ENCODE measurements at places on chromosomes 1 and 21.

GRCh38 chr1:243323491-243323890 lies 67.7 kb downstream of the SDCCAG8 start:
- no peak for DNase-seq

- DNase-seq, result peak; percentile 3
Observed at GRCh38 chr1:10980094-10980577, 32.3 kb upstream of the TARDBP start.

GRCh38 chr21:35280231-35280630 lies 231.1 kb upstream of the RUNX1 start:
- no peak for DNase-seq

DNA sequence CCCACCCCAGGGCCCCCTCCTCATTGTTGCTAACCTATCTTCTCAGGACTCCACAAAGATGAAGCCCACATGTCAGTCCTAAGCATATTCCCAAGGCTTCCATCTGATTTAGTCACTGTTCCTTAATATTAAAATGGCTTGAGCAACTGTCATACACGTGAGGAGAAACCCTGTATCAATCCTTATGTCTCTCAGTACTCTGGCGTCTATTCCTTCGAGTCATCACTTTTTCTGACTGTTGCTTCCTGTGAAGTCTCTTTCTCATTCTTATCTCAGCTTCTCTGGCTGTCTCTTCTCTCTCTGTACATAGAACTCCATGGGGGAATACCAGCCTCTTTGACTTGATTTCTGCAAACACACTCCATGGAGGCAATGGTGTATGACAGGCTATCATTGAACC lies 98.4 kb downstream of the C4BPA start:
- DNase-seq, result no peak

GRCh38 chr1:42942444-42942843 lies 16.2 kb downstream of the SLC2A1 start:
- DNase-seq, result no peak

GRCh38 chr1:1086911-1087341 lies 12.8 kb upstream of the RNF223 start:
- DNase-seq, result no peak

DNA sequence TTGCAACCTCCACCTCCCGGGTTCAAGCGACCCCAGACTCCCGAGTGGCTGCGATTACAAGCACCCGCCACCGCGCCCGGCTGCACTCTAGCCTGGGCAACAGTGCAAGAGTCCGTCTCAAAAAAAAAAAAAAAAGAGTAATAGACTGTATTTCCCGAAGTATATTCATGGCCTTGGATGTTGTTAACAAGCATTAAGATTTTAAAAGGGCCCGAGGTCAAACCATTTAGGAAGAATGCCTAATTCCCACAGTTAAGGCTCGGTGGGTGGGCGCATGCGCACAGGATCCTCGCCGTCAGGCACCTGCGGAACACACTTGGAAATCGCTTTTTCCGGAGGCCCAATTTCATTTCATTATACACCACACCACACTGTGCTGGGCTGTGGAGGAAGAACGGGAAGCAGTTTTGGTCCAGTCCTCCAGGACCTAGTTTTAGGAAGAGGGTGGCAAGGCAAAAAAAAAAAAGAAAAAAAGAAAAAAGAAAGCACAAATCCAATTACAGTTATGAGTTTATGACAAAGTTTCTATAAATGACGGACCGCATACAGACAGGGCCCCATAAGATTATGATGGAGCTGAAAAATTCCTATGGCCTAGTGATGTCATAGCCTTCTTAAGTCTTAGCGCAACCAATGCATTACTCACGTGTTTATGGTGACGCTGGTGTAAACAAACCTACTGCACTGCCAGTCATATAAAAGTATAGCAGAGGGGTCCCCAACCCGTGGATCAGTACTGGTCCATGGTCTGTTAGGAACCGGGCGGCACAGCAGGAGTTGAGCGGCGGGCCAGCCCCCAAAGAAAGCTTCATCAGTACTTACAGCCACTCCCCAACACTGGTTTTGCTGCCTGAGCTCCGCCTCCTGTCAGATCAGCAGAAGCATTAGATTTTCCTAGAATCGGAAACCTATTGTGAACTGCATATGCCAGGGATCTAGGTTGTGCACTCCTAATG lies 38.2 kb downstream of the H3-3A start:
- peak; percentile 33 for DNase-seq

DNA sequence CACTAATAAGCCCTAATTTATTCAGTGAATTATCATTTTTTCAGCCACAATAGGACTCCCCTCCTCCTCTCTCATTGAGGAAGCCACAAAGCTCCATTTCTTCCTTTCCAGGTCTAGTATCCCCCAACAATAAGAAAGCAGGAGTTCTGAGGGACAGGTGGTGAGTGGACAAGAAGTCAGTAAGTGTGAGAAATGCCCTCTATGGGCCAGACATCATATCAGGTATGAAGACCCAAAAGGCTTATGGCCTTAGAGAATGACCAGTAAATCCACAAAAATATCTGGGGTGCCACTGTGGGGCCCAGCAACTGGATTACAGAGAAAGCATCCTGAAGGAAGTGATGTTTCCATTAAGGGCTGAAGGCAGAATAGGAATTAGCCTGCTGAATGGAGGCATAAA lies 175.7 kb downstream of the TRIM33 start:
- DNase-seq, result no peak

GRCh38 chr1:35115459-35116383 lies 36.5 kb downstream of the ZMYM1 start:
- no peak for DNase-seq

DNA sequence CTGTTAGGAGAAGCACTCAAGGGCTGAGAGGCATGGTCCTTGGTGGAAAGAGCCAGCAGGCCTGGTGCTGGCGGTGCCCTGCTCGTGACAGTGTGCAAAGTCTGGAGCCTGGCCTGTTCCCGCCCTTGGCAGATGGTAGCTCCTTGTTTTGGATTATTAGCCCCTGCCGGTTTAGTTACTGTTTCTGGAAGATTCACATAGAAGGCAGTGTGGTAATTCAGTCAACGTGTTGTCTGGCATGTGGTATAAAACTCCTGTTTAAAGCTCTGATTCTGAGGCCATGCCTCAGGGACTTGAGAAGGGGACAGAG lies 6.8 kb downstream of the PKNOX1 start:
- no peak for DNase-seq

DNA sequence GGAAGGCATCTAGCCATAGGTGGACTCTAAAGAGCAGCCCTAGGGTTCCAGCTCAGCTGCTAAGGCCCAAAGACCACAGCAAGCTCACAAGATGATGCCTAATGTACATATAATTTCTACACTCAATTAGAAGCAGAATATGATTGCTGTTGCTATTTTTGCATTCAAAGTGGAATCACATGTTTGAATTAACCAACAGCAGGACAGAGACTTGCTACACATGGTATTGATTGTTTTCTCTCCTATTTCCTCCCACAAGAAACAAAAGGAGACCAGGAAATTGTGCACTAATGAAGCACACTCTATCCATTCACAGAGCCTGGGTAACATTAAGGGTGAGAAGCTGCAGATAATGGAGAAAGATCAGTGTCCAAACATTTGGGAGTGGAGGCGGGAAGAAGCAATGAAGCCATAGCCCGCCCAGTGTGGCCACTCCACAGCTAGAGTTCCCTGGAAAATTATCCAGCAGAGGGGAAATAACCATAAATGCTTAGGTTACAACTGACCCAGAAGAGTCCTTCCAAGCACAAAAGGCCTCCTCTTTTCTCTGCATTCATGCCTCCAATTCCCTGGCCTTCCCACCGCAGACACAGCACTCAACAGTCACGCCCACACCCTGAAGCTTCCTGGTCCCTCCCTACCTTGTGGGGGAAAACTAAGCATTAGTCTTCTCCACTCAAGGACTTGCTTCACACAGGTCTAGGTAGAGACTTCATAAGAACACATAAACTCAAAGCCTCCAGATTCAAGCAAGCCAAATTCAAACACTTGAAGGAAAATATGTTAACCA lies 7.5 kb downstream of the CNN3 start:
- DNase-seq, result no peak

GRCh38 chr1:10806966-10807365 lies 10.5 kb upstream of the CASZ1 start:
- DNase-seq, result no peak

DNA sequence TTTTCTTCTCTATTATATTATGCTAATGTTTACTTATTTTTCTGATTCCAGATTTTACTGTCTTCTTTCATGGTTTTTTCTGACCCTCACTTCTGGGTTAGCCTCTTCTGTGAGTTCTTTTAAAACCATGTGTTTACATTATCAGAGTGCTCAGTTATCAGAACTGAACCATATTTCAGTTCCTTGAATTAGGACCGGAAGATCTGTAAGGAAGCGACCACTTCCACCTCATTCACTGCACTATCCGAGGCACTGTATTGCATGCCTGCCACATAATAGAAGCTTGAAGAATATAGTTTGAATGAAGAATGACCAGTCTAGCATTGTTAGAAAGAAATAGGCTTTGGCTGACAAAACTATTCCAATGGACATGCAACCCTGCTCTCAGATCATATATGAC lies 281.0 kb upstream of the DEPDC1 start:
- DNase-seq, result no peak

DNA sequence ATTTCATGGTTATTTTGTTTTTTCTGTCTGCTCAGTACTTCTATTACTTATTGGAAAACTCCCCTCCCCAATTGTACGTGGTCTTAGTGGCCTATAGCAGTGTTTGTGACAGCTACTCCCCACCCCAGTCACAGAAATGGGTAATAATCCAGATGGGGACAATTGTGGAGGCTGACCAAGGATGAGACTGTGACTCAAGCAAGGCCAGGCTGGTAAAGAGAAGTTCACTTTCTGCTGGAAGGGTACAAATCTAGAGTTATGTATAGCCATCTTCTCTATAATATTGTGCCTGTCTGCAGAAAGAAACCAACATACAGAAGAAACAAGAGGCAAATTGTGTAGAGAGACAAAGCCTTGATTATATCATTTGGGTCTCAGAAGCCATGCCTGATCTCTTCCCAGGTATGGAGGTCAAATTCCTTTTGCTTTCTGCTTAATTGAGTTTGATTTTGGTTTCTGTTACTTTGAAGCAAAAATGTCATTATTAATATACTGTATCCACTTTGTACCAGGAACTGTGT lies 270.4 kb downstream of the HLX start:
- no peak for DNase-seq

DNA sequence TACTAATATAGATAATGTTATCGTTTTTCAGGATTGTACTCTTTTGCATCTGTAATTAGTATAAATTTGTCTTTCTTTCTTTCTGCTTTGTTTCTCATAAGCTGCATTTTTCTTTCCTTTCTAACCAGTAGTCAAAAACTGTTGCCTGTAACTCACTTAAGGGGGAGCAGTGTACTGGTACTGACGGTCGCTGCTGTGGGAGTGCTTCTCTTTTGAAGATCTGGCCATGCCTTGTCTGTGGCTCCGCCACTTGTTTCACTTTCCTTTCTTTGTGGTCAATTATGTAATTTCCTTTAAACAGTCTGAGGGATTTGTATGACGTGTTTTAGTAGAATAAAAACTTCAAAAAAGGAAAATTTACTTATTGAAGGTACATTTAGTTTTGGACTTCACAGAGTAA lies 37.0 kb downstream of the MIA3 start:
- DNase-seq, result no peak

DNA sequence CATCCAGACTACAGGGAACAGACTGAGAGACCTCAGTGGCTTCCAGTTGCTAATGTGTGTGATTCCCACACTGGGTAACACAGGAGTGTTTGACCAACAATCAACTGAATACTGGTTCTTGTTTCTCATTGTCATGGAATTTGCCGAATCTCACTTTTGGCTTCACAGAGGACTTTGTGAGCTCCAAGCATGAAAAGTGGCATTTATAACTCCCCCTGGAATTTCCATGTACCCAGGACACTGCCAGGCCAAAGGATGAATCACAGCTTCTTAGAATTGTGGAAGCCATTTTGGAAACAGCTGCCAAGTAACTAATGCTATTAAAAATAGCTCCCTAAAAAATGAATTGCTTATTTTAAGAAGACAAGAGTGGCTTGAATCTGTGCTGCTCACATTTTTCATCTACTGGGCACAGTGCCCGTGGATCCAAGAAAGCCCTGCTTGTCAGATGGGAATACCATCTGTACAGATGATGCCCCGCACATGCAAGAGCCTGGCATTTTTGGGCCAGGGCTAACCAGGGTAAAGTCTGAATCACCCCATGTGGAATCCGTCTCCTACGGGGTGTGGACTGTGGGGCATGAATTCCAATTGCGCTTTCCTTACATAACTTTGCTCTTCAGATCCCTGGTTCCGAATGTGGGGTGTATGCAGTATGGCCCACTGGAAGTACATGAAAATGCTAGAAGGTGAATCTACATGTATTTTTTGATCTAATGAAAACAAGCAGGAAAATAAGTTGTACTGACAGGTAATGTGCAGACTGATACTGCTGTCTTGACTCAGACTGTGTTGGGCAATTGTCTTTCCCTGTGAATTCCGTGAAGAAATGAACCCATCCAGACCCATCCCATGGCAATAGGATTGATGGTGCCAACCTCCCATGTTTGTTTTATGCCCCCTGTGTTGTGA lies 487.3 kb downstream of the SIPA1L2 start:
- peak; percentile 28 for DNase-seq

GRCh38 chr1:51734896-51735745 lies 118.2 kb downstream of the OSBPL9 start:
- no peak for DNase-seq

- DNase-seq, result no peak
Observed at GRCh38 chr21:46124083-46124925, 26.4 kb downstream of the COL6A2 start.

GRCh38 chr1:89271341-89272015 lies 1.2 kb downstream of the GBP5 start:
- DNase-seq, result no peak

- no peak for DNase-seq
Observed at GRCh38 chr1:177686933-177687332, 282.9 kb downstream of the SEC16B start.

DNA sequence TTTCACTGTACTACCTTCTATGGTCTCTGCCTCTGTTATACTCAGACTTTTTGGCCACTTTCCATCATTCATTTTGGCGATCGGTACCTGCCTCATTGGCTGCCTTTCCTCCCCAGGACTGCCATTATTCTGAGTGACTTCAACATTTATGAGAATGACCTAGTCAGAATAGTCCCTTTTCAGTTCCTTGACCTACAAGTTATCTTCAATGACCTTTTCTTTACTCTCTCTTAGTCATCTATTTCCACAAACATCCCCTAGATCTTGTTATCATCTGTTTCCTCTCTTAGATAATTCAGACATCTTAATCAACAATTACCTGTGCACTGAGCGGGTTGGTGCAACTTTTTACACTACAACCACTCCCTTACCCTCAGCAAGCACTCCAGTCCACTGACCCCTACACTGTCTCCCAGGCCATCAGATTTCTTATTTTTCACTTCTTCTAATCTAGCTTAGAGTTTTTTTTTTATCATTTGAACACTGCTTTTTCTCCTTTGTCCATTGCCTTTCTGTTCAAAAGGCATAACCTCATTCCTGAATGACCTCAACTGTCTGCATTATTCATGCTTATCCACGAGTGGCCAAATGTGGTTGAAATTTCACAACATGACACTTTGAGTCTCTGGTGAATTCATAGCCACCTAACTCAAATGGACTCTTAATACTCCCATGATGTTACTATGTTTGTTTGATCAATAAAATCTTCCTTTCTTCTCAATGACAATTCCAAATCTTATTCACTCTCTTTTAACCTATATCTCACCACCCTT lies 112.7 kb downstream of the HMCN1 start:
- DNase-seq, result no peak

- no peak for DNase-seq
Observed at GRCh38 chr1:51289676-51290488, 40.5 kb downstream of the TTC39A start.

- peak; percentile 72 for DNase-seq
Observed at GRCh38 chr21:36419996-36420395, 34.8 kb downstream of the CHAF1B start.

Measured in NCI-H460 (cell line).